ENCODE measurements at places on chromosomes 4 and X.

GRCh38 chrX:130120321-130120731 is 10.0 kb upstream of the ELF4 start:
- DNase-seq, result no peak

GRCh38 chrX:133979641-133980230 is 5.7 kb downstream of the GPC3 start:
- no peak for DNase-seq

- DNase-seq, result no peak
Observed at GRCh38 chrX:20680998-20681397, 414.3 kb upstream of the RPS6KA3 start.

DNA sequence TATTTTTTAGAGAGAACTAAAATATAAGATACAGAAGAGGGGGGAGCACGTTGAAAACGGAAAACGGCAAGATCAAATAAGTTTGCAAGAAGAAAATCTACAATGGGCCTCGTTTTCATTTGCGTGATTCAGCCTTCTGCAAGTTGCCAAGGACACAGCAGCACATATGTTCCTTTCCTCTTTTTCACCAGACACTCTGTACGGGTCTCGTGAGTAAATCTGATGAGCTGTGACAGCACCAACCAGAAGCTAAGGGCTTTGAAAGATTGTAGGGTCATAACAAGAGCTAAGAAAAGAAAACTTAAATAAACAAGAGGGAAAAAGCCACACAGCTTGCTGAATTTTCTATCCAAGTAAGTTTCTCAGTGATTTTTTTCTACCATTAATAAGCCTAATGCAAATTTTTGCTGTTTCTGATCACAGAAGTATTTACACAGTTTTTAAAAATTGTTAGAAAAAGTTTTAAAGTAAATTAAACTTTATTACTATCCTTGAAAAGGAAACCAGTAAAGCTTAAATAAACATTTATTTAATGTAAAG is 63.4 kb downstream of the SCML2 start:
- DNase-seq, result no peak

GRCh38 chr4:9923195-9923812 is 98.0 kb downstream of the SLC2A9 start:
- DNase-seq, result no peak

- DNase-seq, result no peak
Observed at GRCh38 chr4:7861440-7861881, 78.2 kb downstream of the AFAP1 start.

DNA sequence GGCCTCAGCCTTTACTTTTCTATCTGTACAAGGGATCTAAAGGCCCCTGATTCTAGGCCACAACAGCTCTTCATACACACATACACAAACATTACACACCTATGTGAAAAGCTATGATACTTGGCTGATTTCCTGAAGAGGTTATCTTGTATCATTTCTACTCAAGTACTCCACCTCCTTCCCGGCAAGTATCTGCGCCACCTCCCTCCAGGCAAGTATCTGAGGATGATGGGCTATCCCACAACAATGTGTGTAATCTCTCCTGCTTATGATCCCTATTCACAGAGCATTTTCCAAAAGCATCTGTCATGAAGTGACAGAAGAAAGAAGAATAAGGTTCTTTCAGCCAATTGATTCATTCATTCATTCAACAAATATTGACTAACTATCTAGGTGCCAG is 36.8 kb downstream of the AFAP1 start:
- DNase-seq, result no peak

DNA sequence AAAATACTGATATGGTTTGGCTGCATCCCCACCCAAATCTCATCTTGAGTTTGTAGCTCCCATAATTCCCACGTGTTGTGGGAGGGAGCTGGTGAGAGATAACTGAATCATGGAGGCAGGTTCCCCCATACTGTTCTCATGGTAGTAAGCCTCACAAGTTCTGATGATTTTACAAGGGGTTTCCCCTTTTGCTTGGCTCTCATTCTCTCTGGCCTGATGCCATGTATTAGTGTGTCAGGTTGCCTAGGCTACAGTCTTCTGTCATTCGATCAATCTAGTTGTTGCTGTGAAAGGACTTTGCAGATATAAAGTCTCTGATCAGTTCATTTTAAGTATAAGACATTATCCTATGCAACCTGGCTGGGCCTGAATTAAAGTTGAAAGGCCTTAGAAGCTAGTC is 209.3 kb upstream of the MAOA start:
- DNase-seq, result no peak

GRCh38 chr4:98663226-98664006 is 5.0 kb upstream of the TSPAN5 start:
- DNase-seq, result peak; percentile 41

- no peak for DNase-seq
Observed at GRCh38 chr4:171472230-171472629, 341.0 kb upstream of the GALNTL6 start.

DNA sequence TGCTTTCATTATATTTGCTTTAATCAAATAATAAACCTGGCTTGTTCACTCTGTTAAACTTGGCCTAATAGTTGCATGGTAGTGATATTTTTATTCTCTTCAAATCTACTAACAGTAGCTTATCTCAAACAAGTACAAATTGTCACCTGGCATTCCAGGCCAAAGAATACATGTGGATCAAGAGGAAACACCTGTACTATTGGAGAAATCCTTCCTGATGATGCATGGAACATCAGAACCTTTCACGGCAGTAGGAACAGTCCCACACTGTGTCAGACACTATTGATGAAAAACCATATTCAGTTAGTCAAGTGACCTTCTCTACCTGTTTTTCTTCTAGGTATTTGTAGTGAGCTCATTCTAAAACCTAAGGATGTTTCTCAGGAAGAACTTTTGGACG is 17.0 kb downstream of the MTHFD2L start:
- no peak for DNase-seq

GRCh38 chr4:142645475-142646108 is 200.5 kb downstream of the INPP4B start:
- DNase-seq, result no peak

DNA sequence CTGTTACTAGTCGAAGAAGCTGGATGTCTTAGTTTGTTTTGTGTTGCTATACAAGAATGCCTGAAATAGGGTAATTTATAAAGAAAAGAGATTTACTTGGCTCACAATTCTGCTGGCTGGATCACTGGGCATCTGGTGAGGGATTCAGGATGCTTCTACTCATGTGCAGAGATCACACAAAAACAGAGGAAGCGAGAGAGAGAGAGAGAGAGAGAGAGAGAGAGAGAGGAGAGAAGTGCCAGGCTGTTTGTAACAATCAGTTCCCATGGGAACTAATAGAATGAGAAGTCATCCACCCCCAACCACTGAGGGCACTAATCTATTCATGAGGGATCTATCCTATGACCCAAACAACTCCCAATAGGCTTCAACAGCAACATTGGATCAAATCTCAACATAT is 66.2 kb upstream of the FAM9A start:
- DNase-seq, result no peak

- DNase-seq, result no peak
Observed at GRCh38 chrX:109658391-109658790, 33.4 kb upstream of the KCNE5 start.

GRCh38 chr4:121555315-121556107 is 141.3 kb downstream of the ANXA5 start:
- no peak for DNase-seq

DNA sequence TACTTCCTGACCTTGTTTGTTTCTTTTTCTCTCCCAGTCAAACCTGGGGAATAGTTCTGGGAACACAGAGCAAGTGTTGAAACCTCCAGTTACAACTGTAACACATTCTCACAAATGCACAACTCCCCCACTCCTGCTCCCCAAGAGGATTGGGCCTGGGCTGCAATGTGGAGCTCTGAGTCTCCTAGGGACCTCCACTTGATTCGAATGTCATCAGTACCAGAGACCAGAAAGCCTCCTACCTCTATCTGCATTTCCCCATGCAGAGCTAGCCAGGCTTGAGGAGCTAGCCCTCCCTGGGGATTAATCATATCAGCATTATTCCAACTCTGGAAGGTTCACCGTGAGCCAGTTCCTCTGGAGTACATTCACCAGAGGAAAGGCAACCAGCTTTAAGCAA is 41.7 kb upstream of the CITED1 start:
- DNase-seq, result no peak

DNA sequence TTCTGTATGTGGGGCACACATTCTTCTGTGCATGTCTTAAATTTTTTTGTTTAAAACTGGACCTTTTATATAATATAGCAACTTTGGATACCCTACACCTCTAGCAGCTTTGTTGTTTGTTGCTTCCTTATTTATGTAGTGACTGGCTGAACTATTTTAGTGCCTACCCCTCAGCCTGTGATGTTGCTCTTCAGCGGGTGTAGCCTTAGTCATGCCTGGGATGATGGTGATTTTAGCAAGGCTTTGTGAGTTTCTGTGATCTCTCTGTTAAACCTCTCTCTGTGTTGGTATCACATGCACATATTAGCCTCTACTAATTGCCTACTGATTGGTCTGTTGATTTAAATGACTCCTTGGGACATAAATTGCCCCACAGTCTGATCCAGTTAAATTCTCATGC is 22.8 kb downstream of the USP9X start:
- no peak for DNase-seq

- no peak for DNase-seq
Observed at GRCh38 chr4:105147553-105148161, 981 bp downstream of the TET2 start.

GRCh38 chr4:70133473-70133872 is 20.6 kb upstream of the PRR27 start:
- DNase-seq, result no peak

- DNase-seq, result no peak
Observed at GRCh38 chrX:17160975-17161374, 214.0 kb upstream of the NHS start.

DNA sequence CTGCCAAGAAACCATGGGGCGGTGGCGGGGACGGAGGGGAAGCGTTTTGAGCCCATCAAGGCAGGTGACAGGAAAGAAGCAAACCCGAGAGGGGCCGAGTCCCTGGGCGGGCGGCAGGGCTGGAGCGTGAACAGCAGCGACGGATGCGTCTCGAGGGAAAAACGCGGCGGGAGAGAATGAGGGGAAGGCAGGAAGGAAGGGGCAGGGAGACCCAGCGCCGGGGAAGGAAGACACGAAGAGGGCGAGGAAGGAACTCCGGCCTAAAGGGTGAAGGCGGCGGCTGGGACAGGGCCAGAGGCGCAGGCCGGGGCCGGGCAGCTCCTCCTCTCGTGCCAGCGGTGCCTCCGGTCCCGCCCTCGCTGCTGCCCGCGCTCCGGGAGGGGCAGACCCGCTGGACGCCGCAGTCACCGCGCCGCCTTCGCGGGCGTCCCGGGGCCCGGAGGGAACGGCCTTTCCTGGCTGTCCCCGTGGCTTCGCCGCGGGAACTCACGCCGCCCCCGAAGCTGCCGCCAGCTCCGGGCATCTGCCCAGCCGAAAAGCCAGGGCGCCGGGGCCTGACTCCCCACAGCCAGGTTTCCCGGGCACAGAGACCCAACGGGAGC is 751 bp upstream of the RGS12 start:
- no peak for DNase-seq

DNA sequence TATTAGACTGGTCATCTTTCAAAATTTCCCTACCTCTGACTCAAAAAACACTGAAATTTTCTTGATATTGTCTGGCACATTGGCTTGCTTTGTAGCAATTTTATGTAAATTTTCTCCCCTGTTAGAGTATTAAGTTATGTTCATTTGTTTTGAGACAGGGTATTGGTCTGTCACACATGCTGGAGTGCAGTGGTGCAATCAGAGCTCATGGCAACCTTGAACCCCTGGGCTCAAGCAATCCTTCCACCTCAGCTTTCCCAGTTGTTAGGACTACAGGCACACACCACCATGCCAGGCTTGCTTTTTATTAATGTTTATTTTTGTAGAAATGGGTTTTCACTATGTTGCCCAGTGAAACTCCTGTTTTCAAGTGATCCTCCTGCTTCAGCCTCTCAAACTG is 17.5 kb downstream of the FABP2 start:
- no peak for DNase-seq

DNA sequence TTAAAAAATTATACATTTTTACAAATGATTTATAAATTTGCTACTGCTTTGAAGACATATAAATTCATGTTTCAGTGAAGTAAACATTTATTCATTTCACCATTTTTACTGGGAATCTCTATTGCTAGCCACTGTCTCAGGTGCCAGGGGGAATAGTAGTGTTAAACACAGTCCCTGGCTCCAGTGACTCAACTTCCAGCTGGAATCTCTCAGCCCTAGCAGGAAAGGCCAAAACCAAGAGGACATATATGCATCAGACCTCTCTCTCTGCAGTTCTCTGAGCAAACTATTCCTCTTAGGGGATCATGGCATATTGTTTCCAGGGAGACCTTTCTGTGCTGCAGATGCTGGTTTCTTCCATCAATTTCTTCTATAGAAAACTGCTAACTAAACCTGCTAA is 1009.0 kb upstream of the LCORL start:
- DNase-seq, result no peak
